Mesothelial cell of epicardium (in vitro differentiated cells): ENCODE measurements at places on chromosomes 1 and 21. TPM values are rescaled to one million over a fixed set of nuclear protein-coding genes. Genes with fewer than 3 reads are reported as not detected.

Gene SLC25A34
- total RNA-seq: 6.1 to 7.0 TPM (median 6.6 TPM) in 3 replicates

Gene OR10K2
- not detected in 3 replicates for total RNA-seq

DNA sequence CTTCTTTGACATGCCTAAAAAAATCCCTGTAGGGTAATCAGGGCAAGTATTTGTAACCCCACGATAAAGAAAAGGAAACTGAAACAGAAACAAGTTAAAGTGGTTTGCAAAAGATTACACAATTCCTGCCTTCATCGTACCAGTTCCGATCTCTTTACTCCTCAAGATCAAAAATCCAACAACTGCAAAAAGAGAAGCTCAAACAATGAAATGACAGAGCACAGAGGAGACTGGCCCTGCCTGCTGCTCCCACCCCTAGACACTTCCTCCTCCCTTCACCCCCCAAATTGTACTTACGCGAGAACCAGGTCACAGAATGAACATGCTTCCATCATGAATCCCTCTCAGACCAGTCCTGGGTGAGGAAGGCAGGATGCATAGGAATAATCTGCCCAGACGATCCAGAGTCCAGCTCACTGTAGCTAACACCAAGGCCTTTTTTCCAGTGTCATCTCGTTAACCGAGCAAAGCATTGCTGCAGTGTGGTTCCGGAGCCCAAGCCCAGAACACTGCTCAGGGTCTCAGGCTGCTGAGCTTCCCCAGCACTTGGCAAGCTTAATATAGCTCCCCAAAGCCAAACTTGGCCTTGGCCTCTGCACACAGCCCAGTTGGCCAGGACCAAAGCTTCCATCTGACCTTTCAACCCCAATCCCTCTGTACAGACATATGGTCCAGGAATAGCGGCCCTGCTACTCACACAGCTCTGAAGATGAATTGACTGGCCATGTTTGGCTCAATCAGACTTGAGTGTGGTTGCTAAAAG lies 20.3 kb downstream of the RXRG start:
- H3K4me1 ChIP-seq: no peaks in the 10 kb centered on the region
- no peak overlapping the region for H3K27ac ChIP-seq
- peaks cover 3% of the 10 kb centered on the region for H3K27me3 ChIP-seq
- DNase-seq: no peak
- no peaks in the 10 kb centered on the region for H3K36me3 ChIP-seq

DNA sequence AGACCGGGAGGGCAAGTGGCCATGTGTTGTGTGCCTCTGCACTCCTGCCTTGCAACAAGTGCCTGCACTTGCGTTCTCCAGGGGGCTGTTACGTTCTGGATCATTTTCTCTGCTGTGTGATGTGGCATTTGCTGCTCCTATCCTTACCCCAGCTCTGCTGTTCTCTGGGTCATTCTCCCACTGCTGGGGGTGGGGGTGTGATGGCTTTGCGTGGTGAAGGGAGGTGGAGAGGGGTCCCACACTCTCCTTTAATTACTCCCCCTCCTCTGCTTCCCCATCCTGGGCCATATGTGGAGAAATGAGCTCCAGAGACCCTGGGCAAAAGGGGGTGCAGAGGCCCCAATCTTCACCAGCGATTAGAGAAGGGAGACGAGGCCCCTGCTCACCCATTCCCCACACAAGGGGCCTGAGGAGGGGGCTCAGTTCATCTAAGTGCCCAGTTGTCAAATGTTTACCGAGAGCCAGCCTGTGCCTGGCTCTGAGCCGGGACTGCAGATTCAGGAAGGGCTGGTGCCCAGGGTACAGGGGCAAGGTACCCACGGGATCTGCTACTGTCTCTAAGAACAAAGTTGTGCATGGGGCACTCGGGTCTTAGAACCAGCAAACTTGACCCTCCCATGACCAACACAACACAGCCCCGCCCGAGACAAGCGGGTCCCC lies 355.4 kb downstream of the PTPRU start:
- DNase-seq: no peak
- H3K27ac ChIP-seq: no peak overlapping the region
- no peaks in the 10 kb centered on the region for H3K36me3 ChIP-seq

DNA sequence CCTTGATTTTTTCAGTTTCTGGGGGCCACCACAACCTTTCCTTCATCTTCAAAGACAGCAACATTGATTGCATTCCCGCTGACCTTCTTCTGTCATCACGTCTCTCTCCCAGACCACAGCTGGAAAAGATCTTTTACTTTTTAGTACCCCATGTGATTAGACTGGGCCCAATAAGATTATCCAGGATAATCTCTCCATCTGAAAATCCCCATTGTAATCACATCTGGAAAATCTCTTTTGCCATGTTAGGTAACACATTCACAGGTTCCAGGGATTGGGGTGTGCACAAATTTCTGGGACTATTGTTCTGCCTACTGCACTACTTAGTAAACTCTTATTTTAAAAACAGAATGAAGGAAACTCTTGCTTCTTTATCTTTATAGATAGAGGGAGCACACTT lies 47.1 kb upstream of the INSL5 start:
- no peak for DNase-seq
- H3K4me1 ChIP-seq: peaks cover 6% of the 10 kb centered on the region
- peaks cover 16% of the 10 kb centered on the region for H3K36me3 ChIP-seq
- H3K4me3 ChIP-seq: no peak overlapping the region

DNA sequence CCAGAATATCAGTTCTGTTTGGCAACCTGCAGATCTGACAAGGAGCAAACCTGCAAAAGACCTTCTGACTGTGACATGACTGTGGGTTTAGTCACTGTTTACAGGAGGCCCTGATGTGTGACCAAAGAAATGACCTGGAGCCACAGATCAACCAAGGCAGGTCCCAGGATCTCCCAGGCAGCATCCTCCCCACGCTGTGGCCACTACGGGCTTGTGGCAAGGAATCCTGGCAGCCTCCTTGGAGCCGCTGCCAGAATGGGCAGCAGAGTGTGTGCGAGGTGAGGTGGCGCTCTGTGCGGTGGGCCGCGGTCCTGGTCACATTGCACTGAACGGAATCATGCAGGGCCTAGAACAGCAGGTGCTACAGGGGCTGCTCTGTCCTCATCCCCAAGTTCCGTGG lies 15.9 kb downstream of the MCM3AP start:
- H3K27ac ChIP-seq: no peak overlapping the region
- H3K4me1 ChIP-seq: no peaks in the 10 kb centered on the region
- no peak overlapping the region for H3K4me3 ChIP-seq
- no peak for DNase-seq
